ENCODE measurements at places on chromosomes 3 and 15. TPM values are rescaled to one million over a fixed set of nuclear protein-coding genes. Genes with fewer than 3 reads are reported as not detected.

The ZNF774 gene
- total RNA-seq = 0.86 TPM

The SRGAP3 gene
- total RNA-seq = 6.0 TPM

The AP3S2 gene
- 23.6 TPM for total RNA-seq

The A4GNT gene
- not detected for total RNA-seq

The LRCH3 gene
- 50.9 TPM for total RNA-seq

The NR2E3 gene
- 0.09 TPM for total RNA-seq

The TRIM42 gene
- not detected for total RNA-seq

The C2CD4A gene
- not detected for total RNA-seq

The GALNT15 gene
- total RNA-seq = 16.0 TPM

The ADGRG7 gene
- total RNA-seq = not detected

The RASL12 gene
- total RNA-seq = 31.7 TPM

The GP9 gene
- not detected for total RNA-seq

The PEX11A gene
- total RNA-seq = 10.8 TPM

The ASTE1 gene
- total RNA-seq = 4.9 TPM

The INAFM2 gene
- total RNA-seq = 2.2 TPM

The GRK7 gene
- not detected for total RNA-seq

The SCN11A gene
- not detected for total RNA-seq

The SKOR1 gene
- total RNA-seq = 0.16 TPM

The GOLGA8J gene
- total RNA-seq = 0.09 TPM

The PROK2 gene
- not detected for total RNA-seq

The ETV5 gene
- 5.4 TPM for total RNA-seq

The PLSCR4 gene
- total RNA-seq = 25.5 TPM

The SLC22A14 gene
- total RNA-seq = under 0.01 TPM

The ASB14 gene
- 0.17 TPM for total RNA-seq

The CFAP20DC gene
- total RNA-seq = 1.0 TPM

The KLF13 gene
- 16.1 TPM for total RNA-seq

The FAM43A gene
- total RNA-seq = 15.5 TPM

The MYH15 gene
- 0.95 TPM for total RNA-seq

The FBLN2 gene
- total RNA-seq = 621 TPM

The PLAAT1 gene
- not detected for total RNA-seq

The SLC24A1 gene
- 4.1 TPM for total RNA-seq

The ARPP19 gene
- 42.9 TPM for total RNA-seq

The ST8SIA2 gene
- not detected for total RNA-seq

The KCNMB2 gene
- not detected for total RNA-seq

The DAZL gene
- total RNA-seq = not detected

The GPR62 gene
- not detected for total RNA-seq

The ALDH1L1 gene
- not detected for total RNA-seq

The PLCB2 gene
- under 0.01 TPM for total RNA-seq

The AADACL2 gene
- not detected for total RNA-seq

The DUOX1 gene
- under 0.01 TPM for total RNA-seq

The HLTF gene
- 27.7 TPM for total RNA-seq

The HIGD2B gene
- total RNA-seq = under 0.01 TPM

The SEMA3G gene
- total RNA-seq = 0.26 TPM

The GPR171 gene
- not detected for total RNA-seq

The CMTM8 gene
- 0.09 TPM for total RNA-seq

The POPDC2 gene
- total RNA-seq = 0.26 TPM

The NRROS gene
- total RNA-seq = 0.63 TPM

The XPC gene
- total RNA-seq = 95.1 TPM

The FOXB1 gene
- total RNA-seq = not detected

The ARNT2 gene
- total RNA-seq = 1.3 TPM

The CLDN11 gene
- 632 TPM for total RNA-seq

The ISLR2 gene
- 0.16 TPM for total RNA-seq

The THRB gene
- 0.09 TPM for total RNA-seq

The EID1 gene
- 382 TPM for total RNA-seq

The ITIH1 gene
- total RNA-seq = not detected

The FANCD2OS gene
- not detected for total RNA-seq

The RAD54L2 gene
- 9.9 TPM for total RNA-seq

Data from bronchial smooth muscle cell (primary cell).